ENCODE measurements at places on chromosomes 7 and 10.

GRCh38 chr10:28479425-28479865 is 53.5 kb upstream of the WAC start:
- DNase-seq: no peak

DNA sequence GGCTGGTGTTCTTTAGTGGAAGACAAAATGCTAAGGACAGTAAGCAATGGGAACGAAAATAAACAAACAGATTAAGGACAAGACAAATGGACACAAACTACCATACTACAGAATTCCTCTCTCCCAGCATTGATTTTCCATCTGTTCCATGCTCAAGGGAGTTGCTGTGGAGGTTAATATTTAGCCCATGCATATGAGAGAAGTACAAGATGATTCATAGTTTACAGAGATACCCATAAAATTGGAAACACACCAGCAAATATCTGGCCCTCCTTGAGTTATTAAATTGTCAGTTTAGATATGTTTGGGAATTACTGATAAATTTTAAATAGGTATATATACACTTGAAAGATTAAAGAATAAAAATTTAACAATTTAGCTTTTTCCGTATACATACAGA is 69.8 kb downstream of the GLI3 start:
- no peak for DNase-seq

- DNase-seq: no peak
Observed at GRCh38 chr7:116897661-116898060, 35.3 kb downstream of the CAPZA2 start.

DNA sequence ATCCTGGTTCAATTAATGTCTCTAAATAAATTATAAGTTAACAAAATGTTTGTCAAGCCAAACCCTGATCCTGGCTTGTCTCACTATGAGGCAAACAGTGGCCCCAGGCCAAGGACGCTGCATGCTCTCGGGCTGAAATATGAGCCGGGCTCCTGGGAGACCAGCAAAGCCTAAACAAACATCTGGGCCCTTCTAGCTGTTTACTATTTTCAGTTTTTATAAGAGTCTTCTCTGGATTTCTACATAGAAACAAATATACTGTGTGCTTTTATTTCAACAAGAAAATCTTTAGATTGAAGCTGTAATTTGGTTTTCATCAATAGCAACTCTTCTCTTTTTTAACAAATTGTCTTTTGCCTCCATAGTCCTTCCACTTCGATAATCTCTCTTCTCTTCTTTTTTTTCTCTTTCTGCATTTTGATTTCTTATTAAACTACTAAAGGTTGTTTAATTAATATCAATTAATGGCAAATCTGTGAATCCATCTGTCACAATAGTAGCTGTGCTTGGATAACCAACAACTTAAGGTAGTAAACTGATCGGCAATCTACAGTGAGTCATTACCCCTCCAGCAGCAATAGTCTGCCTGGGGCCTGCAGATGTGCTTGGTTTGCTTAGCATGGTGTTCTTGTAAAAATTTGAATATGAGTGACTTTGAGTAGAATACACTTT is 83.3 kb upstream of the DNAJC1 start:
- no peak for DNase-seq

- no peak for DNase-seq
Observed at GRCh38 chr7:112125250-112125649, 80.9 kb downstream of the DOCK4 start.

DNA sequence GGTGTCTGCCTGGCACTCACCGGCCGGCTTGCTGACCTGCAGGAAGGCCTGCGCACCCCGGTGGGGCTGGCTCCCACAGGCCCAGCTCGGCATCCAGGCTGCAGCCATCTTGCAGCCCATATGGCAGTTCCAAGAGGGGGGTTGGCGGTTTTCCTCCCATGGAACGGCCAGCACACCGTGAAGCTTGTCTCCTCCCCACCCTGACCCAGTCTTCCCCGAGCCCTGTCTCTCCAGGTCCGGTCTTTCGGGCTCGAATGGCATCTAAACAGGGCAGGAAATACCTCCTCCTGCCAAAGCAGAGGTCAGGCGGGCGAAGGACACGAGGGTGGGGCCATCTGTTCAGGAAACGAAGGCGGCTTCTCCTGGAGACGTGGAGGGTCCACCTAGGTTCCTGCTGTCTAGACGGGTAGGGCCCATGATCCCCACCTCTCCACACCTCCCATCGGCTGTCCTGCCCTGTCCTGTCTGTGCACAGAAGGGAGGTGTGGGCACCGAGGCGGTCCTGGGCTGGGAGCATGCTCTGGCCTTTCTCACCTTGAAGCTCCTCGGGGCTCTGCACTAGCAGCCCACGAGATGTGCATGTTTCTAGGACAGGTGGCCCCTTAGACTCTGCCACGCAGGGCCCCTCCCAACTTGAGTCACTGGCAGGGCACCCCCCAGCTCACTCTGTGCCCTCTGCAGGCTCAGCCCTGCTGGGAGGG is 113.7 kb upstream of the DIP2C start:
- no peak for DNase-seq
